ENCODE measurements at places on chromosomes 3 and 15.

DNA sequence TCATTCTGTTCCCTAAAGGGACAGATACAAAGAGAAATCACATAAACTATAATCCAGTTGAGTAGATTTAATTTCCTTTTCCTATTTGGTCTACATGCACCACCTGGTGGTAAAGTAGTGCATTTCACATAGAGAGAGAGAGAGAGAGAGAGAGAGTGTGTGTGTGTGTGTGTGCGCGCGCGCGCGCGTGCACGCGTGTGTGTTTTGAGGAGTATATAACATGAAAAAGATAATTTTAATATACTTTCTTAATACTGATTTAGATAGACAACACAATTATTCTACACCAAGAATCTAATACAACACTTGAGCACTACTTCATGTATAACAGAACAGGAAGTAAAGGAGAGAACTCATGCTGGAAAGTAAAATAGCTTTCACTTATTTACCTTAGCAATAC is 1.1 kb upstream of the FGF7 start:
- no peak for DNase-seq

GRCh38 chr3:81871358-81872155 is 110.1 kb upstream of the GBE1 start:
- no peak for DNase-seq

- DNase-seq, result no peak
These were observed 12.6 kb upstream of the RTP3 start for GRCh38 chr3:46484911-46485778.

DNA sequence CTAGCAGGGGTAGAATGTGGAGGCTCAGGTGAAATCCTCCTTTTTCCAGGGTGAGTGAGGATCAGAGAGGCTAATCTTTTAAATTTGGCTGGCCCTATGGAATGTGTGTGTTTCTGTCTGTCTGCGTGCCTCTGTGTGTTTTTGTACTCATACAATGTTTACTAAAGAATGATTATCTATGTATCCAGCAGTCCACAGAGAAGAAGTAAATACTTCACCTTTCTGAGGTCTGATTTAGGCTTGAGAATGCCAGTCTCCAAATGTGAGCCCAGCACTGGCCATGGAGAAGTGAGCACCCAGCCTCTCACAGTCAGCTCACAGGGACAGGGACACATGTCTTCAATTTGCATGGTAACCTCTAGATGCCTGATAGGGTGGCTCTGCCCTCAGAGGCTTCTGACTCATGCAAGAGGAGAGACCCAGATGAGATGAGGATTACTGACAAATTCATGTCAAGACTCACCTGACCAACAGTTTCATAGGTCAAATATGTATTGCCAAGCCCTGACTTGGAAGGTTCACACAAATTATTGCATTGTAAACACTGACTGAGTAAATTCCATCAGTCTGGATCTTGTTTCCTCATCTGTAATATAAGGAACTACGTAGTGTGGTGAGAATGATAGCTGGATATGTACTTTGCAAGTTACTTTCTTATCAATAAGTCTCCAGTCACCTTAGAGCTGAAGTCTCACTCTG is 31.0 kb downstream of the ENTPD3 start:
- no peak for DNase-seq

- DNase-seq, result no peak
These were observed 54.8 kb upstream of the DLG1 start for GRCh38 chr3:197353001-197353866.

- DNase-seq, result no peak
These were observed 214.7 kb upstream of the ZBTB20 start for GRCh38 chr3:115361806-115362205.

DNA sequence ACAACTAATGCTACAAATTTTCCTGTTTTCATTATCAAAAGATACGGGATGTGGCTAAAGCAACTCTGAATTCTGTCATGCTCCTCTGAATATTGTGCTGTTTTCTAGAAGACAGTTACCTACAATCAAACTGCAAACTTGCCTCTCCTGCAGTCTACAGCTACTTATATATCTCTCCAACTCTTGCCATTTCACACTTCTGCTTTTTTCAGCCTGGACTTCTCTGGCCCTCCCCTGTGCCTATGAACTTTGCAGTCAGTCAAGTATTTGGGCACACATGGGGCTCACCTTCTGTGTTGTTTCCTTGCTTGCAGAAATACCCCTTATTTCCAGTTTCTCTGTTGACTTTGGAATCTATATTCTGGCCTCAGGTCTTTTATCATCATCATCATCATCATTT is 575.6 kb downstream of the GRM7 start:
- no peak for DNase-seq

GRCh38 chr3:58607816-58608215 is 30.6 kb upstream of the FAM107A start:
- DNase-seq, result no peak

DNA sequence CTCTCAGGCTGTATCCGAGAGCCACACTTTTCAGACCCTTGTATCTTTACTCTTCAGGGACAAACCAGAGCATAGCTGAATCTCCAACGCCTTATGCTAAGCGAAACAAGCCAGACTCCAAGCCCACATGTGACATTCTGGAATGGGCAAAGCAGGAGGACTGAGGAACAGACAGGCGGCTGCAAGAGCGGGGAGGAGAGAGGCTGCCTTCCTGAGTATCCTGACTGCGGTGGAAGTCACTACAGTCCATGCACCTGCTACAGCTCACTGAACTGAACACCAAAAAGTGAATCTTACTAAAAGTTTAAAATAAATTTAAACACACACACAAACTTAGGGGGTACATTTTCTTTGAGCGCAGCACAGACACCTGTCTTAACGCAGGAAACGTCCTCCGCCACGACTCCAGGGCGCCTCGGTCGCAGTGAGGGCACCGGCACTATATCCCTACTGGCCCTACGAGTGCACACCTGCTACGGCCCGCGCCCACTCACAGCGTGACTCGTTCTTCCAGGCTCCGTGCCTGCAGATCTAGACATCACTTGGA is 1.4 kb downstream of the CYFIP1 start:
- no peak for DNase-seq

DNA sequence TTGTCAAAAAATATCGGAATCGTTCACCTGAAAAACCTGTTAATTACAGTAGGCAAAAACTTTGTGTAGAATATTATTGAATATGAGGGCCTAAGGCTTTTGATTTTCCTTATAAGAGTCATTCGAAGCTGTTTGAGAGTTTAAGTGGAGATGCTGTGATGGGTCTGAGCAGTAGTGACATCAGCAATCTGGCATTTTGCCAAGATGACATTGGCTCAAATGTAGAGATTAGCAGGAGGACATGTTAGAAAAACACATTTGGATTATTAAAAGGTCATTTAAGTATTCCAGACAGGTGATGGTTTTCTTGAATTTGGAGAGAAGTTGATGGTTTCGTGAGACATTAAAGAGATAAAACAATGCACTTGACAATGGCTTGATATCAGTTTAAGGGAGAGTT is 12.9 kb downstream of the OR5AC2 start:
- no peak for DNase-seq

DNA sequence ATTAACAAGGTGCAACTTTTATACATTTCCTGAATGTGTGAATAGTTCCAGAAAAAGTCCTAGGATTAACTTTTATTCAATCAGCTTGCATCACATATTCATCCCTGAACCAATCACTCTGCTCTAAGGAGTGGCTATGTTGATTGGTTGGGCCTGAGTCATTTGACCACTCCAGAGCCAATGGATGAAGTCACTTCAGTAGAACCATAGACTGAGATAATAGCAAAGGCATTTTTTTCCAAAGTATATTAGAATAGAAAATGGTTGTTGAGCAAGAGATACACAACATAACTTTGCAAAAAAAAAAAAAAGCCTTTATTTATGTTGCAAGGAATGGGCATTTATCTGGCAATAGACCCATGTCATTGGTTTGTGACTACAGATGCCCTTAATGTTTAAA is 55.5 kb upstream of the AGTR1 start:
- DNase-seq, result no peak

DNA sequence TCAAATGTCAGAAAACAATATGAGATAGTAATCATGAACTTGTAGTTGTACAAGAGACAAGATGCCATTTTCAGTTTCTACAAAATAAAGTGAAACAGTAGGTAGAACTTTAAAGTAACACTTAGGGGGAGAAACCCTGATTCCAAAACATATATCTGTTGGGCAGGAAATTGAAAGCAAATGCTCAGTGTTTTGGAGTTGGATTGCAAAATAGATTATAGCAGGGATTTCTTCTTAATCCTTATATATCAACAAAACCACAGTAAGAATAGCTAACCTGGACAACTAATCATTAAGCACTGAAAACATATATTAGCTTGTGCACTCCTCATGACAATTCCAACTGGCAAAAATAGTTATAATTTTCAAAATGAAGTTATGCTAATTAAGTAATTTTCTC is 46.9 kb downstream of the COMMD2 start:
- DNase-seq, result no peak

GRCh38 chr15:74428970-74429780 is 4.6 kb downstream of the SEMA7A start:
- no peak for DNase-seq

DNA sequence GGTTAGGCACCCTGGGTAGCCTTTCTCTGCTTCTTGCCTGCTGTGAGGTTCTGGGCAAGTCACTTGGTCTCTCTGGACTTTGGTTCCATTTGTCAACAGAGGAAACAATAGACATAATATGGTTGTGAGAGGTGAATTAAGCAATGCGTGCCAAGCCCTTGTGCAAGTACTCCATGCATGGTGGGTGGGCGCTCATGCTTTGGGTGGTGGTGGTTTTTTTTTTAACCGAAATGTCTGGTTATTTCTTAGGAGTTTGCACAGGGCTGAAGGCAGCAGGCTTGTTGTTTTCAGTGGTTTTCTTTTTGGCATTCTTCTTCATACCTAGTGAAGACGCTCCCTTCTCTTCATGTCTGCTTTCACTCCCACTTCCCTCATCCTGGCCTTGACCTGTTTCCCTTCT is 84.2 kb upstream of the LRTM1 start:
- no peak for DNase-seq

DNA sequence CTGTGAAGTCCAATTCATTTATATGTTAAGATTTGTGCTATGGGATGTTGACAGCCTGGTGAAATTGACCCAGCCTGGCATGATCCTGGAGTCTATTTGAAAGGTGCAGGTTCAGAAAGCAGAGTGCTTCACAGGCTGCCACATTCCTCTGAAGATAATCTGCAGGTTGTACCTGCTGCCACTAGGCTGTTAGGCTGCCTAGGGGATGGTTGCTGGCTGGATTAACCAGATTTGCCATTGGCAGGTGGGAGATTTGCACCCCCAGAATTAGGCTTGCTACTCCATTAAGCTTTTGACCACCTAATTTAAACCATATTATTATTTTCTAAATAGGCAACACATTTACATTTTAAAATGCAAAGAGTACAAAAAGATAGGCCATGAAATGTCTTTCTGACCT is 85.8 kb upstream of the RASGRP1 start:
- DNase-seq, result no peak

DNA sequence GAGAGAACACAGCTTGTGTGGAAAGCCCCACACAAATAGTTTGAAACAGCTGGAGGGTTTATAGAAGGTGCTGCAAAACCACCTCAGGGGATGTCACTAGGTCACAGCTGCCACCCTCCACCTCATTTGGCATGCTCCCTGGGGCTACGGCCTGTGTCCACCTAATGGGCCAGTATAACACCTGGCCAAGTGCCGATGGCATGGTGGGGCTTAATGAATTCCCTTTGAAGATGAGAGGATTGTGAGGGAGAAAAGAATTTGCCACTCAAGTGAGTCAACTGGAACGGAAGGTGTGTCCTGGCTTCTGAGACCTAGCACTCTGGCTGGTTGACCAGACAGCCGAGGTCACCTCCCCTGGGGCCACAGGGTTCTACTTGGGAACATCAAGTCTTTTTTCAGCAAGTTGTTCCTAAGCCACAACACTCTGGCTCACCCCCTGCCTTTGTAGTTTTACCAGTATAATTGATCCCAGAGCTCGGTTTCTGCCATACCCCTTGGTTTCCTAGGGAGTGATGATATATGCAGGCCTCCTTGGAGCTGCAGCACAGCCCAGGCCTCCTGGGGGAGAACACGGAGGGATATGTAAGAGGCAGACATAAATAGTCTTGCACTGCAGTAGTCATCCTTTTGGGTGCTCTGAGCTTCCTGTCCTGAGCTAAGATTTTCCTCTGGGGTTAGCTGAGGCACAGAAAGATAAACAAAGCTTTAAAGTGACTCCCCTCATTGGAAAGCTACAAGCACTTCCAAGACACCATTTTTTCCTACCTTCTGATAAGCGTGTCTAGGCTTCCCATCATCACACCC is 178.2 kb upstream of the LPP start:
- DNase-seq, result no peak

DNA sequence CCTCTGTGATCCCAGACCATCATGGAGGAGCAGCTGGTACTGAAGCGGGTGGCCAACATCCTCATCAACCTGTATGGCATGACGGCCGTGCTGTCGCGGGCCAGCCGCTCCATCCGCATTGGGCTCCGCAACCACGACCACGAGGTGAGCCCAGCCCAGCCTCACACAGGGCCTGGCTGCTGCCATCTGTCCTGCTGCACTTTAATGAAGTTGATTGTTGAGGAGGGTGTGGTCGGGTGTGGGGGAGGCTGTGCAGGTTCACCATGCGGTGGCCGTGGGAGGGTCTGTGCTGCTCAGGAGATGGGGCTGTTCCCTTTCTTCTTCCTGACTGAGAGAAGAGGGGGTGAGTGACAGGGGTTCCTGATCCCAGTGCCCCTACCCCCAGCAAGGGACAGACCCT is 30.6 kb downstream of the ACAD9 start:
- DNase-seq, result no peak
